ENCODE measurements at places on chromosomes 12 and 14. TPM values are rescaled to one million over a fixed set of nuclear protein-coding genes. Genes with fewer than 3 reads are reported as not detected.

Gene EFCAB11
- total RNA-seq, result 14.2 TPM

Gene PRKD1
- 3.3 TPM for total RNA-seq

Gene B4GALNT3
- not detected for total RNA-seq

DNA sequence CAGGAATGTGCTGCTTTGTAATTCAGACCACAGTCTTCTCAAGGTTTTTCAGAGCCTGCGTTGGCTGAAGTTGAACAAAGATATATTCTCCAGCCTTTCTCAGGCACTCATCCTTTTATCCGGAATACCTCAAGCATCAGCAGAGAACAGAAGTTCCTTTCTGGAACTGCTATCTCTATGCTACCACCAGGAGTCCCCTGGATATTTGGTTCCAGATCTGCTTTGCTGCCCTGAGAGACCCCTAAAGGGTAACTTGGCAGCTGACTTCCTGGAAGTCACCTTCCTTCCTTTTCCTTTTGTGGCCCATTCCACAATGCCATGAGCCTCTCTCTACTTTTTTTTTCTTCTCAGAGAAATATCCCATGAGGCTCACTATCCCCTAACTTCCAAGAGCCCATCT, 188.2 kb downstream of the PLCZ1 start:
- DNase-seq, result no peak

GRCh38 chr12:52833922-52834726, at the start of gene KRT79:
Gene KRT79, minus strand, starts transcription at chr12:52834311. Its CDS starts 51 bp downstream, at chr12:52834260.
- no peak for DNase-seq

- no peak for DNase-seq
Observed at GRCh38 chr14:34981743-34982420, 910 bp upstream of the SRP54 start.

DNA sequence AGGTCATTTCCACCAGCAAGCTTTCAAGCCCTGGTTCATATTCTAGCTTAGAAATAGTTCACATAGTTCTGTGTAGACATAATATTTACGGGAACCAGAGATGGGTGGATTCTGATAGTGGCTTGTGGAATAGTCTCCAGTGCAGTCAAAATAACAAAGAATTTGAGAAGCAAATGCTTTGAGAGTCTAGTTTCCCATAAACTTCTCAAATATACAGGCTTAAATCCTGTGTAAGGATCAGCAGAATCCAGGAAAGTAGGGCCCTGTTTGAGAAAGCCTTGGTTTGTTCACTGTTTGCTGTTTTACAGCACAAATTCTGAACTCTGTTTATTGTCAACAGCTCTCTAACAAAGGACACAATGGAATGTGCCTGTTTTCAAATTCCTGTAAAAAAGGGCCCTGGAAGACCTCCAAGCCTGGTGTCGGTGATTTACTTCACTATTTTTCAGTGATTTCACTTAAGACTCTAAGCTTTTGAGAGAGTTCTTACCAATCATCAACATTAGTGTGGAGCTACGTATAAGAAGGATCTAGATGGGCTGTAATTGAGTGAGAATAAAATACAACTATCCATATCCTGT, 11.4 kb upstream of the FOS start:
- no peak for DNase-seq

GRCh38 chr14:99936738-99937474, 128.3 kb upstream of the EVL start:
- no peak for DNase-seq
